ENCODE measurements at places on chromosomes 4 and X.

DNA sequence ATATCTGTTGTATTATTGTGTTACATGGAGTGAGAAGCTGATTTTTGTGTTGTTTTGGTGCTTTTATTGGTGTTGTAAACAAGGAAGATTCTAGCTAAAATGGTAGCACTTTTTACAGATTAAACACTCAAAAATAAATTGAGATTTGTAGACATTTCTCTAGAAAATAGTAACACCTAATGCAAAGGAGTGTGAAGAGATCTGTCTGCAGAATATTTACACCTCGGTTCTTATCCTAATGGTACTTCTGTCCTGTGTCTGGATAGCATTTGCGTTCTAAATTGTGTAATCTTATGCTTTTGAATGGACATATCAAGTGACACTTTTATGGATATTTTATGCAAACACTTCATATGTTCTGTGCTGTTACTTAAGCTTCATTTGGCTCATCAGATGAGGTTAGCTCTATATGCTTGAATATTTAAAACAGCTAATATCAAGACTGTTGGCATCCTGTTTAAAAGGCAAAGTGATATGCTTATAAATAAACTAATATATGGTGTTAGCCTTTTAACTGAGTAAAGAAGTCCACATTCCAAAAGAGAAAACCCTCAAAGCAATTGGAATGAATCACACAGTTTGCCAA is 6.0 kb downstream of the PCDH7 start:
- DNase-seq, result no peak

DNA sequence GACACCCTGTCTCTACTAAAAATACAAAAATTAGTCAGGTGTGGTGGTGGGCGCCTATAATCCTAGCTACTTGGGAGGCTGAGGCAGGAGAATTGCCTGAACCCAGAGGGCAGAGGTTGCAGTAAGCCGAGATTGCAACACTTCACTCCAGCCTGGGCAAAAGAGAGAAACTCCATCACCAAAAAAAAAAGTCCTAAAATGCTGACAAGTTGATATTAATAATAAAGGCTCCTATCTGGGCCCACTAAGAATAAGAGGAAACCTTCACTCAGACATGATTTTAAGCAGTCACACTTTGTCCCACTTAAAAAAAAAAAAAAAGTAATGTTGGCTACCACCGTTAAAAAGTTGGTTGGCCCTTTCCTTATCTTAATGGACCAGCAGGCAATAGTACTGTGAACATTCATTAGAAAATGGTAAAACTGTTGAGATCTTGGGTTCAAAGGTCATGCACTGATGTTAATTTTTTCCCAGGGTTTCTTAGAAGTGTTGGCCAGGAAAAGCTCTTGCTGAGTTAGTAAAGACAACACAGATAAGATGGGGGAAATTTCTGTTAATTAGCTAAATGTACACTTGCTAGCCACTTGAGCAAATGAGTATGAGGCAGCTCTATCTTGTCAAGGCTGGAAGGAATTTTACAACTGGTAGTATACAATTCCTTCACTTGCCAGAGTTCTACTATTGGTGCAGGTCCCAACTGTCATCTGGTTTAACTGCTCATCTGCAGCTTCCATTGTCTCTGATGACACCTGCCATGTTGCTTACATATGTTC is 43.6 kb upstream of the BMP2K start:
- no peak for DNase-seq

- DNase-seq, result no peak
Observed at GRCh38 chr4:42296196-42296595, 101.1 kb upstream of the SHISA3 start.

DNA sequence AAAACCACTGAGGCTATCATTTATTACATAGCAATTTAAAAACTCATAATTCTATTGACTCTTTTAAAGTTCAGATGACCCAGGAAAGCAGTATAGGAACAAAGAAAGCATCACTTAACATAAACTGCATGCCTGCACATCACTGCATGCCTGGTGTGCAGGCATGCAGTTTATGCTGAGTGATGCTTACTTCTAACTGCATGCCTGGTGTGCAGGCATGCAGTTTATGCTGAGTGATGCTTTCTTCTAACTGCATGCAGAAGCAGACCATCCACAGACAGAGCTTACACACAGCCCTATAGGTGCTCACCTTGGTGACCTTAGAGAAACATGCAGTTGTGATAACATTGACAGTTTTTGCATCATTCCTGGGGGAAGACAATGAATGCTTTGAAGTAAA is 17.0 kb downstream of the SDAD1 start:
- no peak for DNase-seq

- DNase-seq, result no peak
Observed at GRCh38 chr4:120750152-120750525, 172.4 kb downstream of the PRDM5 start.

DNA sequence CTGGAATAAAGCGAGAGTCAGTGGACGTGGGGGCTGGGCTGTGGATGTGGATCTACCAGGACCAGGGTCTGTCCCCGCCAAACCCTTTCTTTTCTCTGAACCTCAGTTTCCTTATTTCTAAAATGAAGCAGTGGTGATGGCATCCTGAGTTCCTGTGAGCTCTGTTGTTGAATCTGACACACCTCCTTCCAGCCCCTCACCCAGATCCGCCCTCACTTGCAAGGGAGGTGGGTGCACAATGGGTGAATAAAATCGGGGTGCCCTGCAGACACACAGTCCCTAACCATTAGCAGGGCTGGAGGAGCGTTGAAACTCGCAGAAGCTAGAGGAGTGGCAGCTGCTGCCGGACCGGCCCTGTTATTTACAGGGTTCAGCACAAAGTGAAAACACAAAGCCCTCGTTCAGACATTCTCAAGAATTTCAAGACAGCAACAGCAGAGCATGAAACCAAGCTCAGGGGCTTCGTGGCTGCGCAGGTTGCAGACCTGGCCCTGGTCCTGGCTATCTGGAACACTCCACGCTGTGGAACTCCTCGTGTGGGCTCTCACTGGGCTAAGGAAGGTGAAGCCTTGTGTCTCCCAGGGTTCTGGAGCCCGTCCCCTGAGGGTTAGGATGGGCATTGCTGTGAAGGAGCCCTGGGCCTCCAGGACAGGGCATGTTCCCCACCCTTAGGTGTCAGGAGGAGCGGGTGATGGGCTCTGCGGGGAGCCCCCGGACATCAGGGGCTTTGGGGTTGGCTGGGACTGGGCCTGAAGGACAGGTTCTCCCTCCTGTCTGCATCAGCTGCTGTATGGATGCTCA is 42.9 kb downstream of the PSAPL1 start:
- DNase-seq, result peak; percentile 52

GRCh38 chrX:71547339-71547738 is 14.4 kb downstream of the OGT start:
- no peak for DNase-seq

Measured in retina (tissue), 1 donor.